ENCODE measurements at places on chromosomes 6 and 20.

- no peak for DNase-seq
Measured at GRCh38 chr6:54700158-54700557, 146.4 kb upstream of the FAM83B start.

DNA sequence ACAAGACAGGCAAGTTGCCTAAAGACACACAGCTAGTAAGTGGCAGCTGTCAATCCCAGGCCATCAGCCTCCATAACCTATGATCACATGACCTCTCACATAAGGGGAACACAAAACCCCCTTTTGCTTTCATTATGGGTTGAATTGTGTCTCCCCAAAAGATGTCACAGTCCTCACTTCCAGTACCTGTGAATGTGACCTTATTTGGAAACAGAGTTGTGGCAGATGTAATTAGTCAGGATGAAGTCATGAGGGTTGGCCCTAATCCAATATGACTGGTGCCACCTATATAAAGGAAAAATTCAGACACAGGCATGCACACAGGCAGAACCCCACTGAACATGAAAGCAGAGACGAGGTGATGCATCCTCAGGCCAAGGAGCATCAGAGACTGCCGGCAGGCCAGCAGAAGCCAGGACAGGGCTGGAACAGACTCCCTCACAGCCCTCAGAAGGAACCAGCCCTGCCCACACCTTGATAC lies 33.6 kb downstream of the GFOD1 start:
- peak; percentile 29 for DNase-seq

GRCh38 chr6:17334265-17334664 lies 53.1 kb downstream of the RBM24 start:
- DNase-seq, result no peak

DNA sequence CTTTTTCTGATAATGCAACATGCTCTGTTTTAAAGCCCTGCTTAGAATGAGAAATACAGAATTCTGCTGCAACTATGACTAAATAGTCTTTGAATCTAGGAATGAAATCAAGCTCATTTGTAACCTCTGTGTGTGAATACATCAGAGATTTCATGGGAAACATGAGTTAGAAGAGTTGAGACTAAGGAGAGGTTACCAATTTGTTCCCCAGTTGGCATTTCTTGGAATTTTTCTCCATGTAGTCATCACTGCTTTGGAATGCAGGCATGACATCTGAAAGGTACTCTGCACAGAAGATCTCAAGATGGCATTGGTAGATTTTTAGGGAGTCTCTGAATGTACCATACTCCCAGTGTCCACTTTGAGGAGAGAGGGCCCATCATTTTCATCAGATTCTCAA lies 237.2 kb downstream of the TFAP2A start:
- DNase-seq, result no peak

DNA sequence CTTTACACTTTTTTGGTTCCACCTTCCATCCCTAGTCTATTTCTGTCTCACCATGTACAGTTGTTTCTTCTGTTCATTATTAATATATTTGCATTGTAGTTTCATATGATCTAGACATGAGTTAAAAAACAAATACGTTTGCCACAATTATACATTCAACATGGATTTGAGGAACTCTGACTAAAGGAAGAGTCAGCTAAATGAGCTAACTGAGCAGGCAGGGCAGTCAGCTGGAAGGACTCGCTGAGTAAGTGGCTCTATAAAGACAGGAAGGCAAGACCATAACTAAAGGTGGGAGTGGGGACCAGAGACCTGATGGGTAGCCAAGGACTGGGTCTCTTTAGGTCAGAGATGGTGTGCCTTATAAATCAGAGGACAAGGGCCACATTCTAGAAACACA lies 26.3 kb downstream of the TMX4 start:
- DNase-seq, result no peak

- no peak for DNase-seq
Measured at GRCh38 chr6:32192608-32193039, at the start of gene GPSM3. Gene GPSM3, minus strand, starts transcription at chr6:32192643. Its CDS starts 130 bp downstream, at chr6:32192513.

DNA sequence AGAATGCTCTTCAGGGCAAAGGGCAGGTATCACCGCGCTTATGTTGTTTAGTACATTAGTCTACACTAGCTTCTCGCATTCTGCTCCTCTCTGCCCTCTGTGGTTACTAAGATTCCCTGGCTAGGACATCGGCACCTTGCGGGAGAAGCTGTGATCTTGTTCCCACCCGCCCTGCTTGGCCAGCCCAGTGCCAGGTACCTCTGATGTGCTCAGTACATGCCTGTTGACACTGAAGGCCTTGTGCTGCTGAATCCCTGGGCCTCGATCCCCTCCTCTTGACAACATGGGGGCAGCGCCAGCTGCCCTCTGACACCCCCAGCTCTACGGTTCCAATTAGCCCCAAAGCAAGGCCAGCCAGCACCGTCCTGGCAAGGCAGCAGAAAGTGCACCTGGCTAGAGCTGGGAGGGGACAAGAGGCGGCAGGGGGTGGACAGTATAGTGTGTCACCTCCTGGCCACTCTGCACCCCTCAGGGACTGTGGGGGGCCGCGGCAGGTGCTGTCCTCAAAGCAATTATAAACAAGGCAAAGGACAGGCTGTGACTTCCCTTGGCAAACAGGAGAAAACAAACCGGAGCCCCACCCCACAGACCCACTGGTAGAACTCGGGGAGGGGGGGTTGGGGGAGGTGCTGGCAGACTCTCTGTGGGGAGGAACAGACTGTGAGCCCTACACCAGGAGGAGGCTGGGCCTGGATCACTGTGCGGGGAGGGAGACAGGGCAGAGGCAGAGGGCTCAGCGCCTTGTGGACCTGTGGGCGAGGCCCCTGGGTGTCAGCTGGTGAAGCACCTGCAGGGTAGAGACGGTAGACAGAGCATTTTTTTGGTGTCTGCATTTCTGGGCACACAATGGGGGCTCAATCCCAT lies 7.1 kb downstream of the TFEB start:
- no peak for DNase-seq

DNA sequence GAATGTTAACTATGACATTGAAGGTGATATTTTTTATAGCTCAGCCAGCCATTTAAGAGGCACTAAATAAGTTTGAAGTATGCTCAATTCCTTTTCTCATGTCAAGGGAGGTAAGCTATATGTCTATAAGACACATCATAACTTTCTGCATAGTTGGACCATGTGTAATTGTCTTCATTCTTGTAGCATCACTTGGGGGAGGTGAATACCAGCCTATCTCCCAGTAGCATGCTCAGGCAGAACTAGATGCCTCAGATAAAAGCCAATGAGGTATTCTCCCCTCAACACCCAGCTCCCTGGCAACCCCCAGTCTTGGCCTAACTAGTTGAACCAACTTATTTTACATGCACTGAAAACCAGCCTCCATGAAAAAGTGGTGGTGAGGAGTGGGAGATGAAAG lies 158.3 kb upstream of the JAG1 start:
- DNase-seq, result no peak

DNA sequence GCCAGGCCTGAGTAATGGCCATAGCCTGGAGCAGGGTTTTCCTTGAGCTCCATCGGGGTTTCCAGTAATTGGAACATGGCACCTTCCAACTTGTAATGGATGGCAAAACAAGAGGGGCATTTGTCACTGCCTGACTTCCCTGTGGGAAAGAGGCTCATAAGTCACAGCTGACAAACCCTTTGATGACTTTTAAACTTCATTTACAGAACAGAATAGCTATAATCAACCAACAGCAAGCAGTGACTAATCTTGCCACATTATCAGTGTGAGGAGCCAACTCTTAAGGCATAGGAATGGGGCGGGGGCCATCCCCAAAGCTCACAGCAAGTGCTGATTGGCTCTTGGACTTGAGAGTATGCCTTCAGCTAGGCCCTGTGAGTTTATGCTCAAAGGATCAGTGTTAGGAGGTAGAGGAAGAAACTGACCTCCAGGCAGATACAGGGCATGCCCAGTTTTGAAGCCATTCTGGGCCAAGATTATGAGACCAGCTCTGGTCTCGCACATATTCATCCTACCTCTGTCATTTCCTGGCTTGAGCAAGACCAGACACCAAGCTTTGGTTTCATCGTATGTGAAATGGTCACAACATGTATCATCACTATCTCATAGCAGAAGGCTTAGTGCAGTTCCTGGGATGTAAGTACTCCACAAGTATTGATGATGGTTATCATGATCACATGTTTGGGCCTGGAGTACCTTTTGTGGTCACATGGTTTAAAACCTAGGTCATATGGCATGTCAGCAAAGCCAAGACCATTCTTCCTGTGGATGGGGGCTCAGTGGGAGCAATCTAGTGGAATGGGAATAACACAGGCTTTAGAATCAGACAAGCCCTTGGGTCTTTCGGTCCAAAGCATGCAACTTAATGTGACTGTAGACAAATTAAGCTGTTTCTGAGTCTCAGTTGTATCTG lies 49.2 kb downstream of the EIF2S2 start:
- no peak for DNase-seq

- DNase-seq, result peak; percentile 26
Measured at GRCh38 chr20:59515013-59515905, 89.1 kb upstream of the PHACTR3 start.

GRCh38 chr20:23235173-23236027 lies 115.2 kb upstream of the NXT1 start:
- DNase-seq, result no peak

- no peak for DNase-seq
Measured at GRCh38 chr6:137370871-137371633, 123.1 kb downstream of the OLIG3 start.

DNA sequence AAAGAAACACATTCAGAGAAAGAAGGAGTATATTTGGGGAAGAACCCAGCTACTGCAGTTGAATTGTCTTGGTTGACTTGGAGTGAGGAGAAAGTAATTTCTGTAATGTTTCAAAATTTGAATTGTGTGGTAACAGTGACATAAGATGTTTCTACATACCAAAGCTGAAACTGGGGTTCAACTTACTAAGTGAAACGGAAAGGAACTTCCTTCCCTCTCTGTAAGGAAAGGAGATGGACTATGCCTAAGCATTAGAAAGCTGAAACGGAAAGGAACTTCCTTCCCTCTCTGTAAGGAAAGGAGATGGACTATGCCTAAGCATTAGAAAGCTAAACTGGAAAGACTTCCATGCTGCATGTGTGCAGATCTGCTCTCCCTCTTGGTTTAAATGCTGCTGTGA lies 46.0 kb downstream of the HUS1B start:
- no peak for DNase-seq

- no peak for DNase-seq
Measured at GRCh38 chr6:117495869-117496268, 13.4 kb downstream of the DCBLD1 start.

- no peak for DNase-seq
Measured at GRCh38 chr20:15077733-15078250, 740.4 kb upstream of the FLRT3 start.

GRCh38 chr6:37698264-37699137 lies 818 bp upstream of the MDGA1 start:
- DNase-seq, result peak; percentile 49

DNA sequence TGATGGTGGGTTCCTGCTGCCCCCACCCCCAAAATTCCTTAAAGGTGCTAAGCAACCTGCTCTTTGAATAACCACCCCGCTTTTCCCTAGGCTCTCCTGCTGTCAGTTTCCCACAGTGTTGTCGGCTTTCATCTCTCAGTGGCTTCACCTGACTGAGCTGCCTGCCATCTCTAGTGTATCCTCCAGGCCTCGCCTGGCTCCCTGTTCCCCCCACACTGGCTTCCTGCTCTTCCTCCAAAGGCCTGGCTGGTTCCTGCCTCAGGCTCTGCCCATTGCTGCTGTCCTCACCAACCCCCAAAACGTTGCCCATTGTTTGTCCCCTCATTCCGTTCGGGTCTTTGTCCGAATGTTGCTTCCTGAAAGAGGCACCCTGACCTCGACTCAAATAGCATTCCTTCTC lies 93.8 kb upstream of the POPDC3 start:
- no peak for DNase-seq

DNA sequence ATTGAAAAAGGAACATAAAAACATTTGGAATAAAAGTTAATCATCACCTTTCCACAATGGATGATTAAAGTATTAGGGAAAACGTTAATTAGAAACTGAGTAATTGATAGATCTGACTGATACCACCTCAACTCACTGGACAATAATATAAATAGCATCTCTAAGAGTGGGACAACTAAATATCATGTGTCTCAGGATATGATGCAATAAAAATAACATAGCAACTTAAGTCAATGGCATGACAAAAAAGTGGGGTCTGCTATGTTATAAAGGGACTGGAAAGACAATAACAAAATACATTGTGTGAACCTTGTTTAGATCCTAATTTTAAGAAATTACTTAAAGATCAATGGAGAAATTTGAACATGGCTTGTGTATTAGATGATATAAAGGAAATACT lies 10.3 kb downstream of the OR12D1 start:
- no peak for DNase-seq

GRCh38 chr6:120303527-120303926 lies 954.0 kb upstream of the MAN1A1 start:
- no peak for DNase-seq

DNA sequence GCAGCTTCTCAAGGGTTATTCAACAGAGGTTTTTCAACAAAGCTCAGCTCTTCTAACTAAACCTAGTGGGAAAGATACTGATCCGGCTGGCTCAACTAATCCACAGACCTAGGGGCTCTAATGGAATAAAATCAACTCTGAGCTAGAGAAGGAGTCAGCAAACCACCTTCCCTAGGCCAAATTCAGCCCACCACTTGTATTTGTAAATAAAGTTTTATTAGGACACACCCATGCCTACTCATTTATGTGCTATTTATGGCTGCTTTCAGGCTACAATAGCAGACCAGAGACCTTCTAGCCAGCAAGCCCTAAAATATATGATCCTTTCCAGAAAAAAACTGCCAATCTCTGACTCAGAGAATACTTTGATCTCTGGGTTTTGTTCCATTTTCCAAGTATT lies 6.0 kb upstream of the RAB22A start:
- DNase-seq, result no peak

DNA sequence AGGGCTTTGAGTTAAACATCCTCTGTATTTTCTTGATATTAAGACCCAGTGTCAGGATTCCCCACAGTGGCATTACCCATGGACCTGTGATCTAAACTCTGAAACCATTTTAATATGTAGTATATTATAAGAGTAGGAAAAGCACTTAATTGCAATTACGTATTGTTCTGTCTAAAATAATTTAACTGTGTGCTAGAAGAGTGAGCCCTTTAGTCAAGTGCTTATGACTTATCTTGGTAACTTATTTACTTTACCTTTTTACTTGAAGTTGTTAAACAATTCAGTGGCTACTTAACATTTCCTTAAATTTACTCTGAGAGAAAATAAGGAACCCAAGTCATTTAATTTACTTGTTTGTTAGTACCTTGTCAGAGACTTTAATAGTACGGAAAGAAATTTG lies 173.6 kb downstream of the CDKAL1 start:
- DNase-seq, result no peak

- DNase-seq, result no peak
Measured at GRCh38 chr20:10654630-10655029, 19.2 kb downstream of the JAG1 start.

DNA sequence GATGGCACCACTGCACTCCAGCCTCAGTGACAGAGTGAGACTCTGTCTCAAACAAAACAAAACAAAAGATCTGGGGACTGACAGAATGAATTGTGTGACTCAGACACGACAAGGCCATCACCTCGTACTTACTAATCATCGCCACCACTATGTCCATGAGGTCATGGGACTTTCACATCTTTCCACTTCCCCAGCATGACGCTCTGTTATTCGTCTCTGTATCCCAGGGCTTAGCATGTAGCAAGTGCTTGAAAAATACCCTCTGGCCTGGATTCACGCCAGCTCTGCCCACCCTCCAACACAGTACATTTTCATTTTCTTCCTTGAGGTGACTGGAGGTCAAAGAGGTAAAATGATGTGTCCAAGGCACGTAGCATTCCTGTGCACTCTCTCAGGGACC lies 27.8 kb downstream of the FGD2 start:
- no peak for DNase-seq
